ENCODE measurements at places on chromosomes 12 and 14.

GRCh38 chr12:64296301-64296700 lies 74.2 kb upstream of the KICS2 start:
- DNase-seq = no peak

- no peak for DNase-seq
These were observed 27.1 kb downstream of the ALDH1L2 start for GRCh38 chr12:105057174-105057573.

DNA sequence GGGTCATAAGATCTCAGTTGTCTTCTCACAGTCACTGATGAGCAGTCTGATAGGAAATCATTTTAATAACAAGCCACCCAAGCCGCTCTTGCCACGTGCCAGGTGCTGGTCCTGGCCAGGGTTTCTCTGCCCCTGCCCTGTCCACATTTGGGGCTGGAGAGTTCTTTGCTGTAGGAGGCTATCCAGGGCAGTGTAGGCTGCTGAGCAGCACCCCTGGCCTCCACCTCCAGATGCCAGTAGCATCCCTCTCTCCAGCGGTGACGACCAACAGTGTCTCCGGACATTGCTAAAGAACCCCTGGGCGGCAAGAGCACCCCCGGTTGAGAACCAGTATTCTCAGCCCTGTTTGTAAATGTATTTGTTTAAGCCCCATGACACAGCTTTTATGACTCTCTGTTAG lies 243.7 kb downstream of the GLT1D1 start:
- no peak for DNase-seq

DNA sequence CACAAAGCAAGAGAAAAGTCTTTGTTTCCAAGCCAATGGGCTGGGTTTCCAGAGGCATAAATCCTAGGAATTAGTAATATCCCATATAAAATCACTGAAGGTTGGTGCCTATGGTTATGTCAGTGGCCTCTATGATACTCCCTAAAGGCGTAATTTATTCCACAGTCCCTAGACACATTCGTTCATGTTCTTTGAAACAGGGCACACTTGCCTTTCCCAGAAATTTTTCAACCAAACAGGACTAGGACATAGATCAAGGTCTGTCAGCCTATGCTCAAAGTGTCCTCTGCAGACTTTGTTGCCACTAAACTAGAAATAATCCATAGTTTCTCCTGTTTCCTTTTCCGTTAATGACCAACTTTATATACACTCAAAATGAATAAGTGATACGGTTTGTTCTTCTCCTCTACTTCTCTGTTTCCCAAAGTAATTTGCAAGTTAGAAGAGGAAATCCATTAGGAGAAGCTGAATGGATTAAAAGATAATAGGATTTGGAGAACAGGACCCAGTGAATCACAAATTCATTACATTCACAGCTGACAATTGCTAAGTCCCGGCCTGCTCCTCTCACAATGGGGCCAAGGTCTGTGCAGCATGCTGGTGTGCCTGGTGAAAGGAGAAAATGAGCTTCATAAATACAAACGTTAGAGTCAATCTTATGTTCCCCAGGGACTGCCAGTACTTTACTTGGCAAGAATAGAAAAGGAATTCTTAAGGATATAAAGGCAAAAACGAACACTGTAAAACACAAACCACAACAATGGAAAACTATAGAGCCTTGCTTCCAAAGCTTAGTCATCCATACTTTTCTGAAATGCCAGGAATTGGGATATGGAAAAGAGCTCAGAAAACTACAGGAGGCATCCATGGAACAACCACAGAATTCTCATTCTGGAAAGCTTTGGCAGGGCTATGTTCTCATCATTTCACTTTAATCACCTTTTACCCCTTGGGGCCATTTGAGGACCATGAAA lies 966.2 kb downstream of the NRXN3 start:
- DNase-seq = peak; percentile 57

- DNase-seq = peak; percentile 86
These were observed 152.5 kb upstream of the BTG1 start for GRCh38 chr12:92297932-92298696.

- peak; percentile 84 for DNase-seq
These were observed 57.5 kb downstream of the CALM1 start for GRCh38 chr14:90454041-90455000.

DNA sequence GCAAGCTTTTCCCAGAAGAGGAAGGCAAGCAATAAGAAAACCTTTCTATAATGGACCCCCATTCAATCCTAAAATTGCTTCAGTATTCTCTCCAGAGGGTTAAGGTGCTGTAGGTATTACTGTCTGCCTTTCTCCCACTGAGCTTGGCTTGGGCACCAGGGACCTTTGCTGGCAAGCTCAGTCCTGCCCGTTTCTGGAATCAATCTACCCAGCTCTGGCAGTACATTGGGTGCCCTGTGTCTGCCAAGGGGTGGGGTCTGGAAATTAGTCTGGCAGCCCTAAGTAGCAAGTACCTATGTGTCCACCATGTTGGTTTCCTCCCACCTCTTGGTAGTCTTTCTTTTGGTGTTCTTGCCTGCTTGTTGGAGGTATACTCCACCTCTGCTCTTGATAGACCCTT lies 72.6 kb downstream of the C12orf75 start:
- no peak for DNase-seq

DNA sequence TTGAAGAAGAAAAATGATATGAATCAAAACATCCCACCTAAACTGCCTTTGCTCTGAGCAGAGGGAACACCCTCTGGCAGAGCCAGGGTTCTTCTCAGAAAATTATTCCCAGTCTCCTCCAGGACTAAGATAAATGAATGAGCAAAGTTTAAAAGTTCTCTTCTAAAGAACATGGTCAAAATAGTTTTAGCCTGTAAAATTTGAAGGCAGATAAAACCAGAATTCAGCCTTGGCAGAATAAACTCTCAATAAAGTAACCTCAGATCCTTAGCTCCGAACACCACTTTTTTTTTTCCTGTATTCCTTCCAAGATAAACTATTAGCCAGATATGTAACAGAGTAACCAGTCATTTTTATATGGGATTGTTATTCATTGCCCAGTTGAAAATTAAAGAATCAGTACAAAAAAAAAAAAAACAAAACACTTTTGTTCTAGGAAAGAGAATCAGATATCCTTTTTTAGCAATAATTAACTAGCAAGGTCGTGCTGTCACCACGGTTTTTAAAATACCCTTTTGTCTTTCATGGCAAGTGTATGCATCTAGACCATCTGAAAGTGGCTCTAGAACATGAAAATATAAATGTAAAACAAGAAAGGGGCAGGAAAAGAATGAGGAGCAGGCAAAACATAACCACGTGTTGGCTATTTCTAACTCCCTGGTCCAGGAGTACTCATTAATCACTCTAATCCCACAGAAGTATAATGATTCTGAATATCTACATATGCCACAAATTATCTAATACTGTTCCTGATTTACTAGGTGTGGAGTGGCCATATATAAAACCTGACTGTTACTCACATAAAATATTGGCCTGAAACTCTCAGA lies 60.8 kb downstream of the CAPZA3 start:
- DNase-seq = peak; percentile 35

GRCh38 chr12:80321653-80322052 lies 122.4 kb upstream of the PTPRQ start:
- peak; percentile 28 for DNase-seq
